ENCODE measurements at places on chromosomes 1 and 21.

DNA sequence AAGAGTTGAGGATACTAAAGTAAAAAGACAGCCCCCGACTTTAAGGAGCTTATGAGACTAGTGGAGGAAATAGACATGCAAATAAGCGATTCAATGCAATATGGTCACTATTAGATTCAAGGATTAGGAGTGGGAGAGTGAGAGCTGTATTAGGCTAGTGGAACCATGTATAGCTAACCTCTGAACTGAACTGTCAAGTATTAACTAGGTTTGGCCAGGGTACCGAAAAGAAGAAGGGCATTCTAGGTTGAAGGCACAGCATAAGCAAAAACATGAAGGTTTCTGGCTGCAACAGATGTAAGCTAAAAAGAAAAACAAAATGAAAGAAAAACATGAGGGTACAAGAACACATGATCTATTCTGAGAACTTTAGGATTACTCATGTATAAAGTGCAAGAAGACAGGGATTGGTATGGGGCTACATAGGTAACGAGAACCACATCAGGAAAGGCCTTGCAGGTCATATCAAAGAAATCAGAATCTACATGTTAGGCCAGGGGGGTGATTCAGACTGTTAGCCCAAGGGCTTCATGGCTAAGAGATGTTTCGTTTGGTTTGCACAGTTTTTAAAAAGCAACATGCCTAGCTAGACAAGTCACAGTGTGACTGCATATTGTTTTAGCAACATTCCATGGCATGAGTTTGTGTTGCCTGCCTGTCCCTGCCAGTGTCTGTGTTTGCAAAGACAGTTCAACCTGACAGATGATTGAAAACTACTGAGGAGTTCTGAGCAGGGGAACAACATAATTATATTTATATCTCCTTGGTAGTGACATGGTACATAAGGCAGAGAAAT is 54.4 kb upstream of the HAO2 start:
- no peak for DNase-seq

DNA sequence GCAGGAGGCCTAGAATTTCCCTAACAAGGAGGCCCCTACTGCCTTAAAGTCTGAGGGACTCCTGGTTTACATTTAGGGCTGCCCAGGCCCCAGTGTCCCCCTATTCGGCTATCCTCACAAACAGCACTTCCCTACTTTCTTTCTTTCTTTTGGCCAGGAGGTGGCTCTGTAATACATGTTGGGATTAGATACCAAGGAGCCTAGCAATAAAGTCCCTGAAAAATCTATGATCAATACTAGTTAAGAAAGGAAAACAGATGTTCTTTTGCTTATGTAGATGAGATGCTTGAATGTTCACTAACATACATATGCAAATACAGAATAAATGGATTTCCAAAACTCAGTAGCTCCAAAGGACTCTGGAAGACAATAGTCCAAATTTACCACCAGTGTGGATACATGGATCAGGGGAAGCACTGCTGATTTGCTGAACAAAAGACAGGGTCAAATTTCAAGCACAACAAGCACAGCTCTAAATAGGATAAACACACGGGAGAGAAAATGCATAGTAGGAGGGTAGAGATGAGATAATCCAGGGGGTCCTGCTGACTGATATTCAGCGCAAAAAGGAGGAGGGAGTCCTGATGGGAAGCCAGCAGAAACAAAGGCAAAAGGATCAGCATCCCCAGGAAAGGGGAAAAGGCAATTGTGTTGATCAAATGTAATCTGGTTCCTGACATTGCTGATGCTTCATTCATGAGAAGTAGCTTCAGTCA is 240.0 kb downstream of the NUF2 start:
- no peak for DNase-seq

DNA sequence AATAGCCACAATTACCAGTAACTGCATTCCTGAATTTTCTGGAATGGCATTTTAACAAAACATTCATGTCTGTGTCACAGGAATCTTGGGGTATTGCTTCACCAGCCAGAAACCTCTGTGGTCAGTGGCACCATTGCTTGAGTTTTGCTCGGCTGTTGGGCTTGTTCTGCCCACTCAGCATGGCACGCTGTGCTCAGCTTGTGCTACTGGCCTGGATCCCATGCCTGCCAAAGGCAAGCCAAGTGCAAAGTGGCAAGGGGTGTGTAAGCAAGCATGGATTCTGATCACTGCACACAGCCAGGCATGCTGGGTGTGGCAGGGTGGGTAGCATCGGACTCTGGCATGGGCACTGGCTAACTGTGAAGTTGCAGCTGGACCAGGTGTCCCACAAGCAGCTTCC is 1150.9 kb downstream of the MRPL39 start:
- no peak for DNase-seq

DNA sequence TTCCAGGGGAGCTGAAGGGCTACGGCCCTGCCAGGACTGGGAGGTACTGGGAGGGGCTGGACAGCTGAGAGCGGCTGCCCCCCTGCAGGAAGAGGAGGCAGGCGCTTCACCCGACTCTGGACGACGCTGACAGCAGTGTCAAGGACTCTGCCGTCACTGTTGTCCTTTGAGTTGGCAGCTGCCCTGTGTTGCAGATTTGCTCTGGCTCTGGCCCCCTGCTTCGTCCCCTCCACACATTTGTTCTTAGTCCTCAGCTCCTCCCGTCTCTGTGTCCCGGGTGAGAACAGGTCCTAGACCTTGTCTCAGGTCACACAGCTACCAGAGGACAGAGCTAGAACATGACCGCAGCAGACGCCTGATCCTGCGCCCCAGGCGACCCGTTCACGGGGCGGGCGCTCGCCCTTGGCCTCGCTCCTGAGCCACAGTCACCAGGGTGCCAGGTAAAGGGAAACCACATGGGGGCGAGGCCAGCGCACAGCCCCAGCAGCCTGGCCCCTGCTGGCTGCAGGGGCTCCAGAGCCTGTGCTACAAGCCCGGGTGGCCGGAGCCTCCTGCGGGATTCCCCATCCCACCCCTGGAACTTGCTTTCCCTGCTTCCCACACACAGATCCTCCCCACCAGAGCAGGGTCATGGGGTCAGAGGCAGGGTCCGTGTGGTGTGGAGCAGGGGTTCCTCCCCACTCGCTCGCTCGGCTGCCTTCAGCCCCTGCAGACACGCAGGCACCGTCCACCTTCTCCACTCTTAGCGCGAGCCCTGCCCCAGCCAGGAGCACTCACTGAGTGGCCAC is 10.7 kb upstream of the NPHP4 start:
- no peak for DNase-seq

DNA sequence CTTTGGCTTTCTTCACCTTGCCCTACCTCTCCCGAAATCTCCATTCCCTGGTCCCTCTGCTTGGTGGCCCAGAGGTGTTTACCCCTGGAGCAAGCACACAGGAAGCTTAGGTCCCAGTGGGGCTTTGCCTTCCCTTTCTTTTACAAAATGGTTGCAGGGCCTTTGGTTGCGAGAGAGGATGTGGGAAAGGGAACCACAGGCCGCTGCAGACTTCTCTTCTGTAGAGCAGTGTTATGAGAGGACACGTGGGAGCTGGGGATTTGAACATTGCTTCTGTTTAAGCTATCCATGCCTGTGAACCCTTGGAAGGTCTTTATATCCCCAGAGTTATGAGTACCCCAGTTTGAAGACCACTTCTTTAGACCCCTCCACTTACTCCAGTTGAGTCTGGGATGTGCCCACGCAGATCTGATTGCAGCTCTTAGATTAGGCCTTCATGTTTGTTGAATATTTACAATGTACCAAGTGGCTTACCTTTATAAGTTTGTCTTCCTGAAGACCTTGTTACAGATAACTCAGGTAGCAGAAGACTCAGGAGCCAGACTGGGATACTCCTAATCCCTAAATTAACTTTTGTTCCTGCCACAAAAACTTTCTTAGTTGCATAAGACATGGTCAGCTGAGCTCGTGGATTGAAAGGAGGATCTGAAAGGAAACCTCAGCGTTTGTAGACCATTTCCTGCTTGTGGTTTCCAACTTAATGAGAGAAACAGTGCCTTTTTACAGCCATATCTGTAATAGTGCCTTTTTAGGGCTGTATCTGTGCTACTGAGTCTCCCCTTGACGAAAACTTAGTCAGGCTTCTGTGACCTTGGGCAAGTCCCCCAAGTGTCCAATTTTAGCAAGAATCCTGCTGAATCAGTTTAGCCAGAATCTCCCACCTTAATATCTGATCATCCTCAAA is 21.9 kb upstream of the IVNS1ABP start:
- DNase-seq = no peak

GRCh38 chr21:38469642-38470041 is 28.6 kb downstream of the ERG start:
- DNase-seq = no peak

GRCh38 chr1:240739754-240740153 is 127.8 kb upstream of the GREM2 start:
- no peak for DNase-seq

DNA sequence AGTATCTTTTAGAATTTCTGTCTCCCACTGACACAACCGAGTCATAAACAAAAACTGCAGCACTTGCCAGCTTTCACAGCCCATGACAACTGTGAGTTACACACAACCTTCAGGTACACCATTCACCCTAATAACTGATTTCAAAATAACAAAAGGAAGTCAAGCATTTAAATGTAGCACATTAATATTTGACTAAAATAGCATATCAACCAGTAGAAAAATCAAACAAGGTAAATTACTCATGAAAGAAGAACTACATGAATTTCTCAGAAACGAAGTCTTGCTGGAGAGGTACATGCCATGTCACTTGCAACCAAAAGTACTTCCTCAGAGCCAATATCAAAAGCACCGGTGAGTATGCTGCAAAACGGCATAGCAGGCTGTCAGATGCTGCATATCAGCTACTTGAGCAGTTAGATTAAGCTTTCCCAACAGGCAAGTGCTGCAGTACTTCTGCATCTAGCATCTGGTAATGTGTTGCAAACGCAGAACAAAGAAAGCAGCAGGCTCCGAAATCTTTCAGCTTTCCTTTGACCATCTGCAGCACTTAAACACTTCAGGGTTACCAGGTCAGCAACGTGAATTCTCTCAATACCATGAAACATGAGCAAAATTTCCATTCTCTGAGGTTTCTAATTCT is 223.2 kb downstream of the SMYD3 start:
- DNase-seq = no peak

GRCh38 chr1:194338241-194338948 is 1152.0 kb upstream of the B3GALT2 start:
- DNase-seq = peak; percentile 94

GRCh38 chr21:33816174-33816573 is 99.4 kb downstream of the ATP5PO start:
- DNase-seq = no peak

- no peak for DNase-seq
Observed at GRCh38 chr1:226474041-226474440, 66.1 kb upstream of the PARP1 start.

- DNase-seq = no peak
Observed at GRCh38 chr1:184483101-184483683, 96.4 kb downstream of the C1orf21 start.

DNA sequence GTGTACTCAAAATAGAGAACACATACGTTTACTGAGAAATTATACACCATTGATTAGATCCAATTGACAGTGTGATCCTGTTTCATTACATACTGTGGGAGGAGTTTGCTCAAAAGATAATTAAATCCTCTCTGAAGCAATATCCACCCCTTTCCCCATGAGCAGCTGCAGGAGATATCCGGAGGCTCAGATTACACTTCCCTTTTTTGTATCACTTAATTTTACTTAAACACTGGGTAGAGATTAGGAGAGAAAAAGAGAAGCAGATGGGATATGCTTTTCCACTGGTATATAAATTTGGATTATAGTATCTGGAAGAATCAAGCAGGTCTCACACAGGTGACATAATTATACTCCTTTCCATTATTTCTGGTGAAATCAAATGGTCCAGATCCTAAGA is 333.3 kb upstream of the ZRANB2 start:
- peak; percentile 45 for DNase-seq
